ENCODE measurements at places on chromosomes 6 and 20.

DNA sequence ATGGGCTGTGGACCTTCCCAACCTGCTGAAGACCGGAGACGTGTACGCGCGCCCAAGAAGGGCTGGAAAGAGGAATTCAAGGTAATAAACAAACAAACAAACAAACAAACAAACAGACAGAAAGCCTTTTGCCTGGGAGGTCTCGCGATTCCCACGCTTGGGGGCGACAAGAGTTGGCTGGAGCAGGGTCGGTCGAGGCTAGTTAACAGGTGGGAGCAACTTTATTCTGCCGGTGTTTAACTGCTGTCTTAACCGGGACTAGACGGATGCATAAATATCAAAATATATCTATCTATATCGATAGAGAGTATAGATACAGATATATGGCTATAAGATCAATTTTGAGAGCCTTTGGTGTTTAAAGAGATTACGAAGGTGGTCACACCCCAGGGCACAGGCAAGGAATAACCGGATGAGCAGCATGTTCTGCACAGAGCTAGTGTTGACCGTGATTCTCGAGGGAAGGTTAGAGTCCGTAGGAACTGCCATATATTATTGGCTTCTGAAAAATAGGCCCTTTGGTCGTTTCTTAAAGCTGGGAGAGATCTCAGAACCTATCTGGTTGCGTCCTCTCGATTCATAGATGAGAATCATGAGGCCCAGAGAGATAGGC, 514 bp downstream of the STMND1 start:
- no peak for DNase-seq

DNA sequence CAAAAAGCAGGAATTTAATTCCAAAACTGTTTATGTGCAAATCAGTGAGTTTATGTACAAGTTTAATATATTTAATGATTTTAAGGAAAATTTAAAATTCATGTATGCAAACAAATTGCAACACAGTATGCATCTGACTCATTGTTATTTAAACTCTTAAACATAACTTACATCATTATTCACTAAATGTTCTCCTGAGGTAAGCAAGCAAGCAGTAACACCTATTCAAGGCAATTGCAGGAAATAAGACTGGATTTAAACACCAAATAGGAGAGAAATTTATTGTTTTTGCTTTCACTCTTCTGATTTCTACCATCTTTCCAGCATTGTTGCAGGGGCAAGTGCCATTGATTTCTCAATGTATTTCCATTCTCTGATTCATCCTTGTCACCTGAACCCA, 239.5 kb downstream of the TFAP2A start:
- DNase-seq, result no peak

- DNase-seq, result no peak
Observed at GRCh38 chr6:14703586-14703985, 542.3 kb upstream of the JARID2 start.

- DNase-seq, result no peak
Observed at GRCh38 chr6:166343150-166343487, 774 bp upstream of the SFT2D1 start.

DNA sequence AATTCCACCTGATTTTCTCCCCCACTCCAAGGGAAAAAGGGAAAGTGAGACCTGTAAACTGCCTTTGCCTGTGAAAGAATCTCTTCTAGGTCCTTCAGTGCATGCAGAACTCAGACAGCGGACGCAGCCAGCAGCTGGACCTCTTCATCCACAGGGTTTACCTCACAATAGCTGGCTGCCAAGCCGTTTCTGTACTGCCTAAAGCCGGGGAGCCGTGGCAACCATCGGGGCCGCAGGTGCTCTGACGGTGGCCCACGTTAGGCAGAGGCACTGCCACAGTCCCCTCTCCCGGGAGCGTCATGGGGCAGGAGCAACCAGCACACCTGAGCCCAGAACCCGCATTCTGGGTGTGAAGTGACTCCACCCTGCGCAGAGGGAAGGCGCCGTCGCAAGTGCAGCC, 206.1 kb downstream of the TTLL2 start:
- DNase-seq, result no peak

DNA sequence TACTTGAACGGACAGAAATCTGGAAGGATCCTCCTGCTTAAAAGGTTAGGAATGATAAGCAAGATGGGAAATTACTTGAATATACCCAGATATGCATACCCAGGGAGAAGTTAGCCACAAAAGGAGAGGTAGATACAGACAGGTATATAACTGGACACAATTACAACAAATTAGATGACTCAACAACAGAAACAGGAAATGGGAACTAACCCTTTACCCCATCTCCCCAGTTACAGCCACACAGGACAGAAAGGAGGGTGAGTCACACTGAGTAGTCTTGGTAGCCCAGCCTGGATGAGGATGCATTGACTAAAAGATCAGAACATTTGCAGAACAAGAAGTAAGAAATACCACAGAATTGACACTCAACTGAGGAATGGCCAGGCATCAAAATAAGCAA, 61.2 kb downstream of the C6orf52 start:
- DNase-seq, result no peak

- no peak for DNase-seq
Observed at GRCh38 chr6:114579486-114579885, 236.7 kb upstream of the HS3ST5 start.

GRCh38 chr6:8589941-8590729, 154.8 kb upstream of the SLC35B3 start:
- DNase-seq, result no peak

- DNase-seq, result no peak
Observed at GRCh38 chr6:90941885-90942284, 355.0 kb upstream of the MAP3K7 start.

DNA sequence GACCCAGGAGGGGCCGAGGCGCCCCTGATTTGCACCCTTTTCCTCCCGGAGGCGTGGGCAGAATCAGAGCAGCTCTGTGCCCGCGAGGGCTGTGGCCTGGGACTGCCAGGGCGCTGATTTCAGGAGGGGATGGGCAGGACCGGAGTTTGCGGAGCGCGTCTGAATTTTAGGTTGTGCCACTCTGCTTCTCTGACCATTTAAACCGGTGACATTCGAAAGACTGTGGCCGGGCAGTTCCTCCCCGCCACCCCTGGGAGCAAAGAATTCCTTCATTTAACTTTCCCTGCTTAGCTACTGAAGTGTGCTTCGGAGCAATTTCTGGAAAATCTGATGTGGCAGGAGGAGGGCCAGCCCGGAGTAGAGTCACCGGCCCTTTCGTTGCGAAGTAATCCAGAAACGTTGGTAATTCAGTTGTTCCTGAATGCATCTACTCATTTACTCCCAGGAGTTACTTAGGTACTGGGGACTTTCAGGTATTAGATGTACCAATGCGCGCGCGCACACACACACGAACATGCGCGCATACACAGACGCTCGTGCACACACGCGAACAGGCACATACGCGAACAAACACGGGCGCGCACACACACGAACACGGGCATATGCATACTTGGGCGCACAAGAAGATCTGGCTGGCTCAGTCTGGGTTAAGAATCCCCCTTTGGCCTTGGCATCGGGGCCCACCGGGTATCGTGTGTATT, 568 bp downstream of the CCDC170 start:
- DNase-seq, result peak; percentile 11

DNA sequence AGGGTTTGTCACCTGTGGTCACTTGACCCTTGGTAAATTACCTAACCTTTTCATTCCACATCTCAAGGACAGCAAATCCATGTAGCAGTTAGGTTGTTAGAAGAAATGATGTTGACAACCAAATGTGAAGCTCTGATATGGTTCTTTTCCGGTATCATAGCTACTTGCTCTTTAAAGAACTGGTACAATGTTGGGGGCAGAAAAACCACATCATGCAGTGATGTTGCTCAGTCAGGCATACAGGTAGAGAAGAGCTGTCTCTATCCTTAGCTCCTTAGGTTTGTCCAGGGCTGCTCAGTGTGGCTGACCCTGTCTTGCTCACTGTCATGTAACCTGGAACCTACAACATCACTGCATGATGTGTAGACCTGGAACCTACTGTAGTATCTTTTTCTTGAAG, 135.5 kb downstream of the LRRC1 start:
- no peak for DNase-seq

- DNase-seq, result no peak
Observed at GRCh38 chr6:42237857-42238256, 20.2 kb upstream of the MRPS10 start.

- no peak for DNase-seq
Observed at GRCh38 chr6:158060455-158061360, 79.0 kb downstream of the SYNJ2 start.

- no peak for DNase-seq
Observed at GRCh38 chr6:9437836-9438235, 977.0 kb downstream of the TFAP2A start.

DNA sequence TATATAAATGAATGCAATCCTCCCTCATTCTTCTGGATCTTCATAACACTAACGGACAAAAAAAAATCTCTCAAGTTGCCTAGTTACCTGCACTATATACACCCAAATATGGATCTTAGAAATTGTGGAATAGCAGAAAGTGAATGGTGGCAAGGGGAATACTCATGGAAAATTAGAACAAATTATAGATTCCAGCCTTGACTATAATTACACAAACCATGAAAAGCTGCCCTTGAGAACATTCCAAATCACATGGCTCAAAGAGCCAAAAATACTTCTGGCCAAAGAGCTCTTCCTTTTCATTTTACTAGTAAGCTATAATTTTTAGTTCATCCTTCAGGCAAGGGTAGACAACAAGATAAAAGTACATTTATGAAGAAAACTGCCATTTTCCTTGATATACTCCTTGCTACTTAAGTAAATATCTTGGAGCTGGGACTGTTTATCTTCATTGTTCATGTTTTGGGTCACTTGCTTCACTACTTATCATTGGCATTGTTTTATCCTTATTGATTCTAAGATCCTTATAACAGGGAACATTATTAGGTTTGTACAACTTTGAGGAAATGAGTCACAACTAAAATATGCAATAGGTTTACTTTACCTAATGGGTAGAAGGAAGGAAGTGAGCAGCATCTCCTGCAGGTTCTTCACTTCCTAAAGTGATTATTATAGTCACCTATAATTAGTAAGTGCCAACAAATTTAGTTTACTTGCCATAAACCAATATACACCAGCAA, 6.4 kb upstream of the MTRES1 start:
- DNase-seq, result no peak
